ENCODE measurements at places on chromosomes 12 and 14.
A peak's percentile ranks its signal among the peaks of the same experiment; 100 is the strongest.

GRCh38 chr14:102994689-102995088 lies 62.7 kb downstream of the CDC42BPB start:
- DNase-seq = no peak

DNA sequence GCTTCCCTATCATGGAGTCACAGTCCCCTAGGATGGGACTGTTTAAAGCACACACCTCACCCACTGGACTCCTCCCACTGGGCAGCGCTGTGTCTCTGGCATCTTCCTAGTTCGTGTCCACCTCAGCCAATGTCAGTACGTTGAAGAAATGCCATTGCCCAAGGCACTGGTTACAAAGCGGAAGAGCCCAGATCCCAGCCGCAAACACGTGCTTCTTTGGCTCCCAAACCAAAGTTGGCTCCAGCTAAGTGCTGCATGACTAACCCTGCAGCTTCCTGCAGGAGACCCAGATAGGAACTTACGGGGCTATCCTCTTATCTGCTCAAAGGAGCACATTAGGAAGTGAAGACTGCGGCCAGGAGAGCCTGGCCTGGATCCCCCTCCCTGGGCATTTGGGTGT lies 9.3 kb downstream of the SYNE3 start:
- DNase-seq = no peak

DNA sequence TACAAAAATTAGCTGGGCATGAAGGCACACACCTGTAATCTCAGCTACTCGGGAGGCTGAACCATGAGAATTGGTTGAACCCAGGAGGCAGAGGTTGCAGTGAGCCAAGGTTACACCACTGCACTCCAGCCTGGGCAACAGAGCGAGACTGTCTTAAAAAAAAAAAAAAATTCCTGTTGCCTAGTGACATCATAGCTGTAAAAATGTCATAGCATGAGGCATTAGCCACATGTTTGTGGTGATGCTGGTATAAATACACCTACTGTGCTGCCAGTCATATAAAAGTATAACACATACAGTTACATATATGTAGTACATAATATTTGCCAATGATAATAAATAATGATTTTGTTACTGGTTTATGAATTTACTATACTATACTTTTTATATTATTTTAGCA lies 22.2 kb downstream of the SLC41A2 start:
- DNase-seq = no peak

DNA sequence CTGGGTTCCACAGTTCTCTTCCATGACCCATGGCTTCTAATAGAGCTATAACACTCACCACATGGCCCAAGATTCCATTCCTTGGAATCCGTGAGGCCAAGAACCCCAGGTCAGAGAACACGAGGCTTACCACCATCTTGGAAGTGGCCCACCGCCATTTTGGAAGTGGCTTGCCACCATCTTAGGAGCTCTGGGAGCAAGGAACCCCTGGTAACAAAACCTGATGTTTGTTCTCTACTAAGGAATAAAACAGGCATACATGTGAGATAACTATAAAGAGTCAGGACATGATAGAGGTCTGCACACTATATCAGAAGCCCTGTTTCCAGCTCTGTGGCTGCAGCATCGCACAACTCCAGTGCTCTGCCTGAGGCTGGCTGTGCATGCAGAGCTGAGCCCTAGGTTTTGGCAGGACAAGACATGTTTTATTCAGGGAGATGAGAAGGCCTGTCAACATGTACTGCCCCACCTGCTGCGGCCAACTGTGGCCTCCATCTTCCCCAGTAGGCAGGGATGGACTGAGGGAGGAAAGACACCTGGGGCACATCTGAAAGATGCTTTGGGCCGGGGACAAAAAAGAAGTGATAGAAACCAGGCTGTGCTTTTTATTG lies 344.9 kb downstream of the DAD1 start:
- DNase-seq = no peak

DNA sequence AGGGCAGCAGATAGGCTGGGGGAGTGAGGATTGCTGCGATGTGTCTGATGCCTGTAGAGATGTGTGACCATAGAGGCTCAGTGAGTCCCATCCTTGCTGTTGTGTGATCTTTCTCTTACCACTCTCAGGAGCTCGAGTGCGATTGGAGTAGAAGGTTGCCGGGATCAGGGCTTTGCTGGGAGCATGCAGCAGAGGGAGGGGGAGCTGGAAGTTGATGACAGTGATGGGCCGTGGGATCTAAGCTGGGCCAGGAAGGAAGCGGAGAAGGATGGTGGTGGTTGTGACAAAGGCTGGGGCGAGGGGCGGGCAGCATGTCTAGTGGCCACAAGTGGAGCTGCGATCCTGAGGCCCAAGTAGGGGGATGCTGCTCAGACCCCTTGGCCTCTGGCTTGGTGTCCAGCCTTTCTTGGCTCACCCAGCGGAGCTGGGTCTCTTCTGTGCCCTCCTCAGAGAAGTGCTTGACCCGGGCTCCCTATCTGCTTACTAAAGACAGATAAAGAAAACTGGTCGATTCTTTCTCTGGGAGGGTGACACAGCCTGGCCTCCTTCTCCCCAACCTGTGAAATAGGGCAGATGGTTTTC lies 66.2 kb downstream of the PRMT8 start:
- DNase-seq = no peak

GRCh38 chr14:51644217-51644933 lies 7.3 kb upstream of the FRMD6 start:
- no peak for DNase-seq

- DNase-seq = no peak
Observed at GRCh38 chr12:124380796-124381455, 86.0 kb downstream of the RFLNA start.

DNA sequence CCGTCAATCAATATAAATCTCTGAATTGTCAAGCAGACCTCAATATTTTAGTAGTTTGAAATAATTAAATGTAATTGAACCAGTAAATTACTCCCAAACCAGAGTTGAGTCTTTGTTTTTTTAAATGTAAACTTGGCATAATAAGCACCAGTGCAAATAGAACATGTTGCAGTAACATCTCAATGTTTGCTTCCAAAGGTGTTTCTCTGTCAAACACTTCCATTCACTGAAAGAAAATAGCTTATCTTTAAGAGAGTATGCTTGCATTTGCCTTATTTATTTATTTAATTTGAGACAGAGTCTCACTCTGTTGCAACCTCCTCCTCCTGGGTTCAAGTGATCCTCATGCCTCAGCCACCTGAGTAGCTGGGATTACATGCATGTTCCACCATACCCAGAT lies 39.9 kb upstream of the EGLN3 start:
- DNase-seq = no peak

DNA sequence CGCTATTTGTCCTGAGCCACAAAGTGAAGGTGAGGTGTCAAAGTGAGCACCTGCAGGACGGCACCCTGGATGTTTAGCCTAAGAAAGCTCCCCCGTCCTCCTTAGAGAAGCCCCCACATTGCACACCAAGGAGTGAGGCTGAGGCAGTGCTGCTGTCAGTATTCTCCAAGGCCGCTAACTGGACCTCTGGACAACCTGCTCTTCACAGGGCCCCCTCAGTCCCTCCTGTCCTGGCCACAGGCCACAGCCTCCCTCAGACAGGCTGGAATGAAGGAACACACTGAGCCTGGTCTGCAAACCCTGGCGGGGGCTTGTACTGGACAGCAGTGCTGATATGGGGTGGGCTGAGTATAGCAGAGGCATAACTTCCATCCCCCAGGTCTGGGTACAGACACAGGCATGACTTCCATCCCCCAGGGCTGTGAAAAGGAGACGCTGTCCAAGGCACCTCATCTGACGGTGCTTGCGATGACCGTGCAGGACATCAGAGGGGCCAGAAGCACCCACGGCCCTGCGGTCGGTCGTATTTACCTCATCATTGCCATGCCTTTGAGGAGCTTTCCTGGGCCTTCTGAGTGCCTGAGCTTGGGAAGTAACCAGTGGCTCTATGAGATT lies 82.4 kb upstream of the DIO3 start:
- DNase-seq = no peak

DNA sequence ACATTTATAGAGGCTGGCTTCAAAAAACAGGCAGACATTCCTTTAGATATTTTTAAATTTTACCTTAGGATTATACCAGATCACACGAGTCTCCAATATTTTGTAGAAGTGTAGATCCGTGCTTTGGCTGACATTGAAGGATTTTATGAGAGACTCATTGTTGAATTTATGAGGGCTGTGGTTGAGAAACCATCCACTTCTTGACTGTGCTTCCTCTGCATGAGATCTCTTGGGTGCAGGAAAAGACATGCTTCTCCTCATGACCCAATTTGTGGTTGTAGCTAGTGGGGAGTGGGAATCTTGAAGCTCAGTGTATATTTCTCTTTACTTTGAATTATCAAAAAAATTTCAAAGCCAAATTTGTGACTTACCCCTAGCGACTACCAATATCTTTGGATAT lies 36.7 kb upstream of the NKX2-8 start:
- no peak for DNase-seq

GRCh38 chr14:95948558-95948981 lies 71.9 kb downstream of the TUNAR start:
- DNase-seq = no peak

DNA sequence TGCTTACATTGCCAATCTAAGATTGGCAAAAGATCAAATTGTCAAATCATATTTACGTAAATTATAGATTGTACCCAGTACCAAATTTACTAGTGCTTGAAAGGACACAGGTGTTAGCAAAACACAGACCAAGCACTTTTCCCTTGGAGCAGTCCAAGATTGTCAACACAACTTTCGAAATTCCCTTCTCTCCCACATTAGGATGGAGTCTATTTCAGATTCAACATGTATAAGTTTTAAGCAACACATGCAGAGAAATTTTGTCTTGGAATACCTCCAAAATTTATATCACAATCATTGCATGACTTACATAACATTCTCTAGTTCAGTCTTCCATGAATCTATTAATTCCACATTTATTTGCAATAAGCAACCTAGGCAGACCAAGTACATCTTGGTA lies 74.9 kb upstream of the SLCO1C1 start:
- no peak for DNase-seq

- DNase-seq = no peak
Observed at GRCh38 chr12:106883426-106883825, 72.3 kb upstream of the TMEM263 start.

DNA sequence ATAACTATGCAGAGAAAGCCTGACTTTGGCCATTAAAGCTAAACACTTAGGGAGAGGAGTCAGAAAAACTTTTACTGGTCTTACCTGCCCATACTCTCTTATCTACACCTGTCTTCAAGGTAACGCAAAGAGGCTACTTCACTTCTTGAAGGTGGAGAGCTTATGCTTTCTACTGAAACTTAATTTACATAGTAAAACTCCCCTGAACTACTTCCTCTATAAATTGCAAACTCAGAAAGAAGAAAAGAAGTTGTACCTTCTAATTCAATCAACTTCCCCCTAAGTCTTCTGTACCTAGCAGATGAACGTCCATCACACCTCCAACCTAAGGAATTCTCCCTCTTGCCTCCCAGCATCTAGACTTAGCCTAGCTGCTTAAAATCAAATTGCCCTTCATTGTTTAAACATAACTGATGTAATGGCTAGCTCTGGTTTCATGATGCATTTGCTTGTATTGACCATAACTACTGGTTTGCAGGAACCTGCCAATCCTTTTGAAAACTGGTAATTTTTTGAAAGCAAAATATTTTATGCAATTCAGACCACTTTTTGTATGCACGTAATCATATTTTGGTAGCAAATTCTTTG lies 87.7 kb downstream of the STON2 start:
- no peak for DNase-seq

DNA sequence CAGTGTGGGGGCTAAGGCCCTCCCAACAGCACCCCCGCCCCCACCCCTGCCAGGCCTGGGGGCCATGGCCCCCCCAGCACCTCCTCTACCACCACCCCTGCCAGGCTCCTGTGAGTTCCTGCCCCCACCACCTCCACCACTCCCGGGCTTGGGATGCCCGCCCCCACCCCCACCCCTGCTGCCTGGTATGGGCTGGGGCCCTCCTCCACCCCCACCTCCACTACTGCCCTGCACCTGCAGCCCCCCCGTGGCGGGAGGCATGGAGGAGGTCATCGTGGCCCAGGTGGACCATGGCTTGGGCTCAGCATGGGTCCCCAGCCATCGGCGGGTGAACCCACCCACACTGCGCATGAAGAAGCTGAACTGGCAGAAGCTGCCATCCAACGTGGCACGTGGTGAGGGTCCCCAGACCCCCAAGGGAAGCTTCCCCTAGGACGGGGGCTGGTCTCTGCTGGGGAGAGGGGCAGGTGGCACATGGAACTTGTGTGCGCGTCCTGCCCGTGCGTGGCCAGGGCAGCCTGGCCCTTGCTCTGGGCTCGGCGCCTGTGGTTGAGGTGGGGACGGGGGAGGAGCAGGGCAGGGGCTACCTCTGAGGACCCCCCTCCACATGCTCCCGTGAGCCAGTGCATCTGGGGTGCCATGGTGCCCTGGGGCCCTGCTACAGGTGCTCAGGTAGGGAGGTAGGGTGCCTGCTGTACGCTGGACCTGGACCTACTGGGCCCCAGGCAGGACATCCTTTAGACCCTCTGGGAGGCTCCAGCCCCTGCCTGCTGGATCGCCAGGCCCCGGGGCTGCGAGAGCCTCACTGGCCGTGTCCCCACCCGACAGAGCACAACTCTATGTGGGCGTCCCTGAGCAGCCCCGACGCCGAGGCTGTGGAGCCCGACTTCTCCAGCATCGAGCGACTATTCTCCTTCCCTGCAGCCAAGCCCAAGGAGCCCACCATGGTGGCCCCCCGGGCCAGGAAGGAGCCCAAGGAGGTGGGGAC lies 16.1 kb upstream of the ADSS1 start:
- no peak for DNase-seq

DNA sequence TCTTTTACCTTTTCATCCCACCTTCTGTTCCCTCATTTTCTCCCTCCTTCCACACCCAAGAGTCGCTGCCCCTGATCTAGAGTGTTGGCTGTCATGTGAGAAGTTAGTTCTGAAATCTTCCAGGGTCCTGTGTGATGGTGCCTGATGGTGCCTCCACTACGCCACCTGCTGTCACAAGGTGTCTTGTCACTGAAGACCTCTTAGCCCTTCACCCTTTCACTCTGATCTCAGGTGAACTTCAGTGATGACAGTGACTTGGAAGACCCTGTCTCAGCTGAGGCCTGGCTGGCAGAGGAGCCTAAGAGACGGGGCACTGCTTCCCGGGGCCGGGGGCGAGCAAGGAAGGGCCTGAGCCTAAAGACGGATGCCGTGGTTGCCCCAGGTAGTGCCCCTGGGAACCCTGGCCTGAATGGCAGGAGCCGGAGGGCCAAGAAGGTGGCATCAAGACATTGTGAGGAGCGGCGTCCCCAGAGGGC lies 7.6 kb upstream of the PFDN5 start:
- peak; percentile 83 for DNase-seq

DNA sequence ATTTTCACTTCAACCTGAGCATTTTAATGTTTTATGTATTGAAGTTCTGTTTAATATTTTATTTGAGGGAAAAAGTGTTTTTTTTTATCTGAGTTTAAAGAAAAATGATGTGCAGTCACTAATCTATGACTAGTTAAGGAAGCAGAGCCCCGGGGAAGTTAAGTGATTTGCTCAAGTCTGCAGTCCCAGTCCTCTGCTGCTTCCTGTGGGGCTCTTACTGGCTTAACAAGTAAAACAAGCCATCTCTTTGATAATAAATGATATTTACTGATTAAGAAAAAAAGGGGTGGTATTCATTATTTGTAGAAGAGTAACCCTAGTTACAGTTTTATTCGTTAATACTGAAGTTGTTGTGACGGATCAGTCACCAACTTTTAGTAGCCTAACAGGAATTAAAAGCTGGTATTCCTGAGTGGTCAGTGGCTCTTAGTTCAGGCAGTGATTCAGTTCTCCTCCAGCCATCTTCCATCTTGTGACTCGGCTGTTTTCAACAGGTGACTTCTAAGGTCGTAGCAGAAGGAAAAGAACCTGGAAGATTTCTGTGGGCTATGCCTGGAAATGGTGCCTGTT lies 21.7 kb downstream of the BICDL1 start:
- no peak for DNase-seq

GRCh38 chr12:57196439-57196838 lies 20.2 kb upstream of the NXPH4 start:
- no peak for DNase-seq

- DNase-seq = no peak
Observed at GRCh38 chr14:56949828-56950227, 139.5 kb upstream of the OTX2 start.
